ENCODE measurements at places on chromosomes 2 and 18.
A peak's percentile ranks its signal among the peaks of the same experiment; 100 is the strongest.

- DNase-seq = no peak
These were observed 96.9 kb upstream of the CTAGE1 start for GRCh38 chr18:22514655-22515054.

GRCh38 chr18:24802456-24802855, 342.0 kb downstream of the HRH4 start:
- DNase-seq = no peak

- no peak for DNase-seq
These were observed 334.5 kb upstream of the CDH2 start for GRCh38 chr18:28511413-28511821.

DNA sequence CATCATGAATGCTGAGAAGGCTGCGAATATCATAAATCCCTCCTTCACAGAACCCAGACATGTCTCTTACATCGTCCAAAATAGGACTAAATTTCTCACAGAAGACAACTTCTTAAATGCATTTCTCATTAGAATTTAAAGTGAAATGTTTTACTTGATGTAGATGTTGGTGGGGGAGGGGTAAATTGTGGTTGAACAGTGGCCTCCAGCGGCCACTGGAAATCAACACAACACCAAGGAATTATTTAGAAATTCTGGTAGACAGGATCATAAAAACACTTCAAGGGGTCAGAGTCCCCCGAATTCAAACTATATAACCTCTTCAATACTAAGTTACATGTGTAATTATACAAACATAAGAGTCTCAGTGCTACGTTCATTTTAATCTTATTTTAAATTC, 135.9 kb downstream of the ABCA12 start:
- DNase-seq = peak; percentile 22

DNA sequence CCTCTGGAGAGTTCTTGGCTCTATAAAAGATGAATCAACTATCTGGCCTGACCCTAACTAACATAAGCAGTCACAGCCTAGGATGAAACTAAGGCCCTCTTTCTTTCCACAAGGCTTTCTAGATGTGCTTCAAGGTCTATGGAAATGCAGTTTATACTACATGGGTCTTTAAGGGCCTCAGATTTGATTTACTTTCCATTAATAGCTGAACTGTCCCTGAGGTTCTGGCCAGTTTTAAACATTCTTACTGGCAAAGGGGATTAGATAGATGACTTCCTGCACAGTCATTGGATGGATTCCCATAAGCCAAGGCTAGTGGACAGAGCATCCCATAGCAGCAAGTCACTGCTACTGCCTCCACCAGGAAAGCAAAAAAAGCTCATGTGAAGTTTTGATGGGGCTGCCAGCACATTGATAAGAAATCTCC, 38.1 kb upstream of the LCLAT1 start:
- DNase-seq = no peak

DNA sequence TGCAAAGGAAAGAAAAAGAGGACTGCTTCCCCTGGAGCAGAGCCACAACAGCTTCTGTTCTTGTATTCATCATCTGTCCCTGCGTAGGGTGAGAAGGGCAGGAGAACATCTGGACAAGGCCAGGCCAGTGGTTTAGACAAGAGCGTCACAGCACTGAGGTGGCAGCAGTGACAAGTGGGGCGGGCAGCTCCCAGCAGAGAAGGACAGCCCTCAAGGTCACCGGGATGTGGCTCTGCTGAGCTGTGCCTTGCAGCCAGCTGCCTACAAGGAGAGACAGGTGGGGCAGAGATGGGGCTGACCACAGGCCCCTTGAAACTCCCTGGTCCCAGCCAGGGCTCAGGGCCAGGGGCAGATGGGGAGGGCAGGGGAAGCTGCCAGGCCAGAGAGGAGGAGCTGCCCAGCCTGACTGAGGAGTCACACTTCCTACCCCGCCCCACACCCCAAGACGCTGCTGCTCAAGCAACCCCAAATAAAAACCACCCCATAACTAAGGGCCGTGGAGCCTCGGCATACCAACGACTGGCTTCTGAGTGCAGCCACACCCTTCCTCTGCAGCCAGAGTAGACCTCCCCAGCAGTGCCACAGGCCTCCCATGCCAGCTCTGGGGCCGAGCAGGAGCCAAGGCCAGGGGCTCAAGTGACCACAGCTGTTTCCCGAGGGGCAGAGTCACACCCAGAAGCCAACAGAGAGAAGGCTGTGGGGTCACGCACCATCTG, 5.4 kb downstream of the RAB11FIP5 start:
- DNase-seq = no peak
